ENCODE measurements at places on chromosomes 7 and 10. TPM values are rescaled to one million over a fixed set of nuclear protein-coding genes. Genes with fewer than 3 reads are reported as not detected.

The ANKRD22 gene
- not detected for total RNA-seq

The SPDYE17 gene
- total RNA-seq: not detected

The TMEM196 gene
- total RNA-seq: not detected

The CALCR gene
- not detected for total RNA-seq

The PRLHR gene
- not detected for total RNA-seq

The ZNF735 gene
- not detected for total RNA-seq

The DBF4 gene
- total RNA-seq: 85.5 TPM

The ASAH2 gene
- total RNA-seq: 4.2 TPM

The CFAP58 gene
- 0.56 TPM for total RNA-seq

The TWIST1 gene
- 0.55 TPM for total RNA-seq

The GLRX3 gene
- 65.0 TPM for total RNA-seq
